ENCODE measurements at places on chromosomes 3 and 15.

DNA sequence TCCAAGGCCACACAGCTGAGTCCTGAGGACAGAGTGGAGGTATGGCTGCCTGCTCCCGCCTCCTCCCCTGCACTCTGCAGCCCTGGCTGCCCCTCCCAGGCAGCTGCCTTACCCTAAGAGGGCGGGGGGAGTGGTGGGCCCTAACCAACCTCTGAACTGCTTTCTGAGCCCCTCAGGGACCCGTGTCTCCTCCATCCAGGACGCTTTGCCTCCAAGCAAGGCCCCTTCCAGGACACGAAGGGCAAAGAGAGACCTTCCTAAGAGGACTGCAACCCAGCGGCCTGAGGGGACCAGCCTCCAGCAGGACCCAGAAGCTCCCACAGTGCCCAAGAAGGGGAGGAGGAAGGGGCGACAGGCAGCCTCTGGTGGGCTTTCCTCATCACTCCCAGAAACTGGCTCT, 7.6 kb downstream of the NEIL1 start:
- DNase-seq = no peak

DNA sequence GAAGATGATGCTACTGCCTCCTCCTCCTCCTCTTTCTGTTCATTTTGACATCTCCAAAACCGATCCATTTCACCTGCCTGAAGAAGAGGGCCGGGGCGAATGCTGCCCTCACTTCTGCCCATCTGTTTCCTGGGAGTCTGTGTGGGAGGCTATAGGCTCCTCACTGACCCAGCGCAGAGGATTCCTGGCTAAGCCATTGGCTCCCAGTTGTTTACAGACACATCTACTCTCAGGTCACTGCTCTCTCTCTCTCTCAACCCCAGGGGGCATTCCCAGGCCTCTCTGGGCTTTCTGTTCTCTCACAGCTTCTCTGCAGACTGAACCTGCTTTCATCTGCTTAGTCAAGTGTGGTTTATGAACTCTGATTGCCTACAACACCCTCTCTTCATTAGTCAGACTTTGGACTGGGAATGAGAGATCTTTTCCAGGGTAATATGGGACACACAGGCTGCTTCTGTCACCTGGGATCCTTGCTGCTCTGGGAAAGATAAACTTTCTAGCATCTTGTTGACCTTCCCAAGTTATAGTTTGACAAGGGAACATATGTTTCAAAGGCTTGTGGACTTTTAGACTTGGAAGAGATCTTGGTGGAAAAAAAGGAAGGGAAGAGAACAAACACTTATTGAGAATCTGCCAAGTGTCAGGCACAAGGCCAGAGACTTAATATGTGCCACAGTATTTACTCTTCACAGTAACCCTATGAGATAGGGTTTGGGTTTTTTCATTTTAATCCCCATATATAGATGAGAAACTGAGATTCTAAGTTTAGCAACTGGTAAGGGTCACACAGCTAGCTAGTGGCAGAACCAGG, 30.2 kb upstream of the USP3 start:
- DNase-seq = peak; percentile 49

DNA sequence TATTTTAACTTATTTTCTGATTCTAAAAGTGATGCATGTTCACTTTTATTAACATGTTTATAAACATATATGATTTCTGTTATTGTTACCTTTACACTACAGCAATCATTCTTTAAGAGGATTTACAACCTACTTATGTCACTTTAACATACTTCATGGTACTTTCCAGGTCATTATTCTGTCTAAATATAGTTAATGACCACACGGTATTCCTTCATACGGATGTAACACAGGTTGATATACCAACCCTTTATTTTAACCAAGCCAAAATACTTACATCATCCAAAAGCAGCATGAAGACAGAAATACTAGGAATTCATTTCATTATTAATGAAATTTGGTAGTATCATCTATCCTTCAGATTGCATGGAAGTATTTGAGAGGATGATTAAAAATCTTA, 18.6 kb downstream of the PIK3R4 start:
- no peak for DNase-seq

- DNase-seq = no peak
Observed at GRCh38 chr3:66256806-66257205, 36.0 kb downstream of the SLC25A26 start.

DNA sequence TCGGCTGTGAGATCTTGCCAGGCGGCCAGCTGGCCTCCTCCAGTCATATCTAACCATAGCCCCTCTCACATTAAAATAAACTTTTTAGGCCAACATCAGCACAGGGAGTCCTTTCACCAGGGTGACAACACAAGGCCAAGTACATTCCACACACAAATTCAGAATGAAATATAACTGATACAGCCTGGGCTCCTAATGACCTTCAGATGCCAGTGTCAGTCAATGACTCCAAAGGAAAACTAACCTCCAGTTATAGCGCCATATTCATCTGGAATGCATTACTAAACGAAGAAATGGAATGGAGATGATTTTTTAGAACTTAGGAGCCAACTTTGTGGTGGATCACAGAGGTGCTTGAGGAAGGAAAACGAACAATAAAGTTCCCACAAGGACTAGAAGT, 205.4 kb downstream of the GREM1 start:
- DNase-seq = no peak

GRCh38 chr3:37574177-37574943, 287.3 kb upstream of the CTDSPL start:
- no peak for DNase-seq

DNA sequence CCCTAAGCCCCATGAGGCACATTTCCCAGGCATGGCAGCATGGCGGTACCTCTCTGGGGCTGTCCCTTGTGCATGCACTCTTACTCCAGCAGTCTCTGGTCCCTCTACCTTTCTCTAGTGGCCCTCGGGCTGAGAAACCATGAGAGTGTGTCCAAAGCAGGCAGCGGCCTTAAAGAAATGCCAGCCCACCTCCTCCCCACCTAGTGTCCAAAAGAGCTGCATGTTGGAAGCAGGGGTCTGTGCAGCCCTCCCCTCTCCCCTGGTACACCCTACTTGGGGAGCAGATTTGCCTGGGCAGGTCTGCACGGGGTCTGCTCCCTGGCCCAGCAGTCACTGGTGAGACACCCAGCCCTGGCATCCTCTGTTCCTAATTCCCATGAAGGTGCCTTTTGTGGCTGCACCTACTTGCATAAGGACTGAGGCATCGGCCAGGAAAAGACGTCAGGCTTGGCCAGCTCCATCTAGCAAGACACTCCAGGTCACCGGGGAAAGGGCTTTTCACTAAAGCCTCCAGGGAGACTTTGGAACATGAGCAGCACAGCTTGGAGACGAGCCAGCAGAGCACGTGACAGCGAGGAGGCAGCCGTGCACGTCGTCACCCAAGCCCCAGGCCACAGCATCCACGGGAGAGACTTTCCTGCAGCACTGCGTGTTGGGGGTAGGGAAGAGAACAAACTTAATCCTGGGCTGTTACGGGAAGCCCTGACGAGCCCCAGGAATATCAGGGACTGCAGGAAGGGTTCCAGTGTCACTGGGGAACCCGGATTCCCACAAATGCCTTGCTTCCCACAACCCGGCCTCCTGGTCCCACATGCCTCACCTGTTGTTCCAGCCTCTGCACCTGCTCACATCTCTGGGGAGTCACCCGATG, 38.8 kb downstream of the TM2D3 start:
- DNase-seq = no peak

DNA sequence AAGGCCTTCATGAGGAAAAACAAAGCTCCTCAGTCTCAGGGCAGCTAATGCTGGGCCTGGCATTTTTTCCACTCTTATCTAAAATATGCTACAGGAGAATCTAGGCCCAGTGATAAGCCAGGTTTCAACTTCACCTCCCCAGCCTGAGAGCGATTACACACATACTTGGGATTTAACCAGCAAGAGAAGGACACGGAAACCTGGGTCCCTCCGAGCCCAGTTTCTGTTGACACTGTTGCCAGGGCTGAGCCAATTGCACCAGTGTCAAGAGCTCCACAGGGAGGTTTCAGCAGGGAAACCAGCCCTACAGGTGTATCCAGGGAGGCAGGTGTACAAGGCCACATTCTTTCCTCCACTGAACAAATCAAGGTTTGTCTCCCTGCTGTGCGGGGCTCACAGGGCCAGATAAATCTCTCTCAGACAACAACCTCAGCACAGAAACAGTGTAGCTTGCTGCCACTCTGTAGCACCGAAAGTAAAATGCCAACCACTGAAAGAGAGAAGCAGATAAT, 85.4 kb downstream of the MAGI1 start:
- no peak for DNase-seq

GRCh38 chr15:41010345-41010744, 57.1 kb downstream of the CHAC1 start:
- DNase-seq = no peak

DNA sequence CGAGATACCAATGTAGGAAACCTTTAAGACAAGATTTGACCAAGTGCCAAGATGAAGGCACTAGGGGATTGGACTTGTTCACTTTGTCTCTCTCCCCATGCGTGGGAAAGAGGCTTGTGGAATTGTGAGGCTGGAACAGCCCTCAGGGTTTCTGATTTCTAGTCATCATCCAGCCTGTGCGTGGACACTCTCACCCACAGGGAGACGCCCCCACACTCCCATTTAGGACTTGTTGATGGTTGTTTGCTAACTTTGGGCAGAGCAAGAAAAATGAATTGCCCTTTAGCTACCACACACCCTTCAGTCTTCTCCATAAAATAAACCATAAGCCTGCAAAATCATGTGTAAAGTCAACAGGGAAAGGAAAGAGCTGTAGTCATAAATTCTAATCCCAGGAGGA, 18.4 kb downstream of the ACKR2 start:
- DNase-seq = no peak

DNA sequence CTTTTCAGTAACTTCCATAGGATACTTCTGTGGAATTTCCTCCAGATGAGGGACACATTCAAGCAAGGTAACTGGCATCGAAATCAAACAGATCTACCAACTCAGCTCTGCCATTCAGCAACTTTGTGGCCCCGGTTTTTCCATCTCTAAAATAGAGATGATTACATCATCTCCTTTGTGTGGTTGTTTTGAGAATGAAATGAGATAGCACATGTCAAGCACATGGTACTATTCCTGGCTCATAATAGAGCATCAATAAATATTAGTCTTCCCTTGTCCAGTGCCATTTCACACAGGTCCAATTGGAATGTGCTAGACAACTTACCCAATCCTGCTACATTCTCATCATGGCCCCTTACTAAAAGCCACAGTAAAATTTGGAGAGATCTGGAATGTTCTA, 24.2 kb upstream of the TM4SF4 start:
- DNase-seq = no peak

DNA sequence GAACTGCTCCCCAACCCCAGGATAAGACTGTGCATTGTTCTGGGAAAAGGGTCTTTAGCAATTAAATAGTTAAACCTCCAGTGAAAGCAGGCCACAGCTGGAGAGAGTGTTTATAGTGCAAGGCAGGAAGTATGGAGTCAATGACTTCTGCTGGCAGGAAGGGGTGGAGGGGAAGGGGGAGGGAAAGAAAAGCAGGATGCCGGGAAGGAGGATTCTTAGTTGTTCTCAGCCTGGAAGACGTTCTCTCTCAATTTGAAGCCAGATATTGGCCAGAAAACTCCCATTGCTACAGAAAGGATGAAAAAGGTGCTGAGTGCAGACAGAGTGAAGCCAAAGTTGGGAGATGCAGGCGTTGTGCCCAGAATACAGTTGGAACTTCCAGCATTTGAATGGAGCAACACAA, 35.7 kb upstream of the ACTL6A start:
- no peak for DNase-seq

GRCh38 chr15:80578206-80578595, 116.9 kb upstream of the ABHD17C start:
- DNase-seq = no peak

DNA sequence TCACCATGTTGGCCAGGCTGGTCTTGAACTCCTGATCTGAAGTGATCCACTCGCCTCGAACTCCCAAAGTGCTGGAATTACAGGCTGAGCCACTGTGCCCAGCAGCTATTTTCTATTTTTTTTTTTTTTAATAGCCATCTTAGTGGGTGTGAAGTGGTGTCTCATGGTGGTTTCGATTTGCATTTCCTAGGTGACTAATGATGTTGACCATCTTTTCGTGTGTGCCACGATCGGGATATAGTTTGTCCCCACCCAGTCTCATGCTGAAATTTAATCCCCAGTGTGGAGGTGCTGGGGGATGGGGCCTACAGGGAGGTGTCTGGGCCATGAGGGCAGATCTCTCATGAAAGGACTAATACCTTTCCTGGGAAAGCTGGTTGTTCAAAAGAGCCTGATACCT, 41.8 kb upstream of the MUC13 start:
- no peak for DNase-seq

All from activated CD4-positive, alpha-beta T cell treated with anti-CD3 and anti-CD28 coated beads, Interleukin-2, Interleukin-6, amounts not matched to agents 100 ng/mL and 50 ng/mL, durations not matched to agents 16 hours and 8 hours (primary cell).